ENCODE measurements at places on chromosomes 2 and 18. TPM values are rescaled to one million over a fixed set of nuclear protein-coding genes. Genes with fewer than 3 reads are reported as not detected.

- H3K27ac ChIP-seq, result no peak overlapping the region
- no peak overlapping the region for H3K4me3 ChIP-seq
- no peaks in the 10 kb centered on the region for H3K36me3 ChIP-seq
- no peaks in the 10 kb centered on the region for H3K27me3 ChIP-seq
- DNase-seq, result no peak
- H3K4me1 ChIP-seq, result no peaks in the 10 kb centered on the region
Observed at GRCh38 chr18:24987303-24988252, 364.4 kb downstream of the ZNF521 start.

GRCh38 chr2:12424219-12424618 lies 292.5 kb upstream of the TRIB2 start:
- no peaks in the 10 kb centered on the region for H3K4me1 ChIP-seq
- H3K4me3 ChIP-seq, result no peak overlapping the region
- no peaks in the 10 kb centered on the region for H3K36me3 ChIP-seq
- H3K27ac ChIP-seq, result no peak overlapping the region
- no peak for DNase-seq

GRCh38 chr18:44180683-44181082 lies 500.0 kb upstream of the SETBP1 start:
- H3K27me3 ChIP-seq, result no peaks in the 10 kb centered on the region
- no peaks in the 10 kb centered on the region for H3K36me3 ChIP-seq
- DNase-seq, result no peak
- H3K4me3 ChIP-seq, result no peak overlapping the region
- H3K27ac ChIP-seq, result no peak overlapping the region

The LYG2 gene
- not detected for total RNA-seq

- no peaks in the 10 kb centered on the region for H3K4me1 ChIP-seq
- H3K27me3 ChIP-seq, result no peaks in the 10 kb centered on the region
- H3K36me3 ChIP-seq, result peaks cover 41% of the 10 kb centered on the region
- no peak for DNase-seq
Observed at GRCh38 chr2:159441182-159441581, 154.7 kb upstream of the WDSUB1 start.

The YES1 gene
- total RNA-seq, result 0.51 TPM

DNA sequence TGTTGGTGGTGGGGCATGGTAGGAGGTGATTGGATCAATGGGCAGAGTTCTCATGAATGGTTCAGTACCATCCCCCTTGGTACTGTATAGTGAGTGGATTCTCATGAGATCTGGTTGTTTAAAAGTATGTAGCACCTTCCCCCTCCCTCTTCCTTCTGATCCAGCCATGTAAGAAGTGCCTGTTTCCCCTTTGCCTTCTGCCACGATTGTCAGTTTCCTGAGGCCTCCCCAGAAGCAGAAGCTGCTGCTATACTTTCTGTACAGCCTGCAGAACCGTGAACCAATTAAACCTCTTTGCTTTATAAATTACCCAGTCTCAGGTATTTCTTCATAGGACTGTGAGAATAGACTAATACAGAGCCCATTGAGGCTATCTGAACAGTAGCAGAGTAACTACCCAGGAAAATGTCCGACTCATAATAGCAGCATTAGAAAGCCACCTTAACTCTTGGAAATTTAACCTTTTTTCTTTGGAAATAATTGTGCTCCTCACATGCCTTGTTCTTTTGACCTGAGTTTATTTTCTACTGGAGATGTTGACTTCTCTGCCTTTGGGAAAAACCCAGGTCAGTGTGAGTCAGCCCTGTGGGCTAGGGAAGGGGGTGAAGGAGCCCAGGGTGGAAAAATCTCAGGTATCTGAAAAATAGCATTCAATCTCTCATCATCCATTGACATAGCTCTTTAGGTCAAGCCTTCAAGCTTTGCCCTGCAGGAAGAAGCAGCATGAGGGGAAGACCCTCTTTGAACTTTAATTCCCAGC lies 18.1 kb downstream of the CYP1B1 start:
- H3K36me3 ChIP-seq, result no peaks in the 10 kb centered on the region
- H3K27ac ChIP-seq, result no peak overlapping the region
- H3K27me3 ChIP-seq, result no peaks in the 10 kb centered on the region
- no peaks in the 10 kb centered on the region for H3K4me1 ChIP-seq

DNA sequence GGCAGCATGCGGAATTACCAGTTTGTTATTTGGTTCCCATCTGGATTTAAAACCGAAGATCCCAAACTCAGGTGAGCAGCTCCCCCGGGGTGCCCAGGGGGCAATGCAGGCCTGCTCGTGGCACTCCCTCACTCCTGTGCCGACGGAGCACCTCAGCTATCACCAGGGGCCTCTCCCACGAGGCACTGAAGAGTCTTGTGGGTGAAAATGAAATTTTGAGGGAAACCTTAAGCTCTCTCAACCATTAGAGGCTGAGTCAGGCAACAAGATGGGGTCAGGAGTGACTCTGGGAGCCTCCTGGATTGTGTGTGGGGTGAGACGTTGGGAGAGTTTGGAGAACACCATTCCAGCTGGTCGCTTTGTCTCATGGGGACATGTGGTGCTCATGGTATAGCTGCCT lies 189.0 kb downstream of the PRKCE start:
- DNase-seq, result no peak
- peaks cover 92% of the 10 kb centered on the region for H3K4me1 ChIP-seq
- H3K27ac ChIP-seq, result no peak overlapping the region
- peaks cover 2% of the 10 kb centered on the region for H3K36me3 ChIP-seq

The OR6B2 gene
- not detected for total RNA-seq

GRCh38 chr2:36820942-36821605 lies 124.6 kb downstream of the VIT start:
- DNase-seq, result no peak
- no peaks in the 10 kb centered on the region for H3K4me1 ChIP-seq
- no peak overlapping the region for H3K4me3 ChIP-seq
- H3K27me3 ChIP-seq, result no peaks in the 10 kb centered on the region

The C2orf68 gene
- total RNA-seq, result 90.1 TPM

DNA sequence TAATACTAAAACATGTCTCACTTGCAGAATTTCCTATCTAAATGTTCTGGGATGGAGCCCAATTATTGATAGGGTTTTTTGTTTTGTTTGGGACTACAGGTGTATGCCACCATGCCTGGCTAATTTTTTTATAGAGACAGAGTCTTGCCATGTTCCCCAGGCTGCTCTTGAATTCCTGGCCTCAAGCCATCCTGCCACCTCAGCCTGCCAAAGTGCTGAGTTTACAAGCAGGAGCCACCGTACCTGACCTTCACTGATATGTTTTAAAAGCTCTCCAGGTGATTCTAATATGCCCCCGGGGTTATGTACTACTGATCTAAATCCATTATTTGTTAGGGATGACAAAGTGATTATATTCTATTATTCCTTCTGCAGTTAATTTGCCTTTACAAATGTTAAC lies 2.2 kb downstream of the ELAC1 start:
- no peak for DNase-seq
- peaks cover 9% of the 10 kb centered on the region for H3K4me1 ChIP-seq
- H3K27me3 ChIP-seq, result no peaks in the 10 kb centered on the region

- no peaks in the 10 kb centered on the region for H3K27me3 ChIP-seq
- no peak overlapping the region for H3K27ac ChIP-seq
- no peak overlapping the region for H3K4me3 ChIP-seq
- peaks cover 10% of the 10 kb centered on the region for H3K4me1 ChIP-seq
- no peak for DNase-seq
- no peaks in the 10 kb centered on the region for H3K36me3 ChIP-seq
Observed at GRCh38 chr2:45809205-45809604, 157.7 kb downstream of the PRKCE start.

The RASGRP3 gene
- total RNA-seq, result 67.5 TPM

The ZNF396 gene
- total RNA-seq, result 3.2 TPM

- H3K27me3 ChIP-seq, result no peaks in the 10 kb centered on the region
- no peaks in the 10 kb centered on the region for H3K36me3 ChIP-seq
- no peaks in the 10 kb centered on the region for H3K4me1 ChIP-seq
- no peak overlapping the region for H3K4me3 ChIP-seq
Observed at GRCh38 chr2:72118951-72119350, 28.7 kb downstream of the CYP26B1 start.

The ACTG2 gene
- total RNA-seq, result not detected

- H3K4me1 ChIP-seq, result no peaks in the 10 kb centered on the region
- no peaks in the 10 kb centered on the region for H3K36me3 ChIP-seq
- DNase-seq, result no peak
- no peak overlapping the region for H3K27ac ChIP-seq
Observed at GRCh38 chr18:43034683-43035500, 80.6 kb downstream of the RIT2 start.

The MRO gene
- not detected for total RNA-seq

The CFAP210 gene
- total RNA-seq, result not detected

The SH3RF3 gene
- 0.12 TPM for total RNA-seq

- no peaks in the 10 kb centered on the region for H3K36me3 ChIP-seq
- H3K27me3 ChIP-seq, result no peaks in the 10 kb centered on the region
- no peak overlapping the region for H3K27ac ChIP-seq
- no peaks in the 10 kb centered on the region for H3K4me1 ChIP-seq
- no peak for DNase-seq
Observed at GRCh38 chr18:70659036-70659925, 370.4 kb downstream of the SOCS6 start.

DNA sequence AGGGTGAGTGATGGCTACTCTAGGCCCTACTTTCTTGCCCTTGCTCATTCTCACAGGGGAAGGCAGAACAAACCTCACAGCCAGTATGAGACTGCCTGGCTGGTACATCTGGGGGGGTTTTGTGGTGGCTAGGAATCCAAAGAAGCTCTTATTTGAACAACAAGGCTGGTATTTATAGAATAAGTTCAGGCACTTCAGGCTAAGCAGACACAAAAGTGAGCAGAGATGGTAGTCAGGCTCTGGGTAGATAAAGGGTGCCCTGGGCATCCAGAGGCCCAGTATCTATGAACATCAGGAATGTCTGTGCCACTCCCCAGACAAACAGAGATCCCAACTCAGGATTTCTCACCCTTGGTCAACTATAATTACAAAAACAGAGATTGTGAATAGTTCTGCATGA lies 57.2 kb upstream of the RTN4 start:
- H3K27me3 ChIP-seq, result no peaks in the 10 kb centered on the region
- no peak for DNase-seq
- H3K4me1 ChIP-seq, result peaks cover 8% of the 10 kb centered on the region
- H3K4me3 ChIP-seq, result no peak overlapping the region
- H3K36me3 ChIP-seq, result no peaks in the 10 kb centered on the region
- H3K27ac ChIP-seq, result no peak overlapping the region

The KLHL14 gene
- total RNA-seq, result 42.5 TPM

DNA sequence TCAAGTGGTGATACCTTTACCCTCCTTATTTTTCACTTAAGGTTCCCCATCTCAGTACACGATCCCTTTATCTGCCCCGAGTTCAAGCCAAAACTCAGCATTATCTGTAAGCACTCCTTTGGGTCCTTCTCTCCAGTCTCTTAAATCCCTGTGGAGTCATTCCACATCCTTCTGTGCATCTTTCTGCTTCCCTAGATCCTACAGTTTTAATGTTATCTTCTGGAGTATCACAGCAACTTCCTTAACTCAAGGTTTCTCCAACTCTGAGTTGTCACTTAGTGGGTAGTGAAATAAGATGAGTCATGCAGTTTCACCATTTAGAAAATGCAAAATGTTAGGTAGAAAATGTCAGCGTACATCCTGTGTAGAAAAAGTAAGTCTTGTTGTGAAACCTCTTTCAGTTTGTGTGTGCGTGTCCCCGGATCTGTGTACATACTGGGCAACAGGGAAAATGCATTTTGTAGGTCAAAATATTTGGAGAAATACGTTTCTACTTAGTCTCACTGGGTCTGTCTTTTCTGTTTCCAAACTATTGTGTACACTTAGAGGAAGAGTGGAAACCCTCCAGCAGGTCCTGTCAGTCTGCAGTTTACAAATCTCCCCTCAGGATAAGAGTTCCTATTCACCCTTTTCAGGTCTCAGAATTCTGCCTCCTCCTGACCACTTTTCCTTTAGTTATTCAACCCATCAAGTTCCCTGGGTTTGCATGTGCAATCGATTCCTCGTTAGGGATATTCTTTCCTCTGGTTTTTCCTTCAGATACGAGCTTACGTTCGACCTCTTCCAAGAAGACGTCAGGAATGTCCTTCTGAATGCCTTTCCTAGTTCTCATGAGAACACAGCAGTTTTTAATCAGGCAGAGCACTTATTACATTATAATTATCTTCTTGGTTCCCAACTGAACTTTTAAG lies 154.8 kb downstream of the TGIF1 start:
- DNase-seq, result peak; percentile 52
- peak overlapping the region; percentile 4 for H3K4me3 ChIP-seq
- H3K27ac ChIP-seq, result peak overlapping the region; percentile 21
- no peaks in the 10 kb centered on the region for H3K27me3 ChIP-seq

- no peak for DNase-seq
- H3K4me3 ChIP-seq, result no peak overlapping the region
- peaks cover 28% of the 10 kb centered on the region for H3K27me3 ChIP-seq
- peaks cover 27% of the 10 kb centered on the region for H3K4me1 ChIP-seq
Observed at GRCh38 chr18:46755315-46756024, 1.4 kb downstream of the ST8SIA5 start.

DNA sequence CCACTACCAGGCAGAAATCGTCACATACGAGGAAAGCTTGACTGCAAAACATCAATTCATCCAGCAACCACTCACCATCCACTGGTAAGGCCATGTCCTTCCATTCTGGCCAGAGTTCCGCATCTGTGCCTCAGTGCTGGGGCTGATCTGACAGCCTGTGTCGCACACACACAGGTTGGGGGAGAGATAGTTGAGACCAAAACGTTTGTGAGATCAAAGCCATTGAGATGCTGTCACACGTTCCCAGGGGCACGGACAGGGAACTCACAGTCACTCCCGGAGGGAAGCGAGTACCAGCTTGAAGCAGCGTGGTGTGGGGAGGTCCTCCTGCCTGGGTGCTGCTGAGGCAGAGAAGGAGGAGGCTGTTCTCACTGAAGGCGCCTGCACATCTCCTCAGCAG lies 458.5 kb upstream of the SALL3 start:
- DNase-seq, result no peak
- no peaks in the 10 kb centered on the region for H3K27me3 ChIP-seq
- no peak overlapping the region for H3K4me3 ChIP-seq
- no peaks in the 10 kb centered on the region for H3K4me1 ChIP-seq

DNA sequence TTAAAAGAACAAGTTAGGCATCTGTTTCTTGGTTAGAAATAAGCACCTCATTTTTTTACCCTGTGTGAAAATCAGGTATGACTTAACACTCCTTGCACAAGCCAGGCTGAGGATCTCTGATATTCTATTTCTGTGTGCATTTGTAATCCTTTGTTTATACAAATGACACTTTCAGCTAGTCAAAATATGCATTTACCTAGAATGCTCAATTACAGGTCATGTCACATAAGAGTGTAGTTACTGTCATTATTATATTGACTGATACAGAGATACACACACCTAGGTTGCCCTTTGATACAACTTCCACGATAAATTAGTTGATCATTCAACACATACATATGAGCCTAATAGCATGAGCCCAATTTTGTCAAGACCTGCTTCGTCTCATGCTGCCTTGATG lies 144.3 kb downstream of the CHST9 start:
- no peaks in the 10 kb centered on the region for H3K4me1 ChIP-seq
- no peak for DNase-seq
- H3K27ac ChIP-seq, result no peak overlapping the region
- H3K27me3 ChIP-seq, result no peaks in the 10 kb centered on the region
- no peak overlapping the region for H3K4me3 ChIP-seq
- H3K36me3 ChIP-seq, result no peaks in the 10 kb centered on the region

The LRATD1 gene
- not detected for total RNA-seq

The CLEC4F gene
- total RNA-seq, result not detected
